Activated CD4-positive, alpha-beta T cell treated with anti-CD3 and anti-CD28 coated beads, Interleukin-2, amount 50 U/mL, for 48 hours (primary cell): ENCODE measurements at places on chromosomes 3 and 15.

GRCh38 chr15:93587059-93587521 is 498.1 kb upstream of the RGMA start:
- no peak for DNase-seq

- no peak for DNase-seq
Measured at GRCh38 chr15:66211670-66212562, 41.6 kb downstream of the MEGF11 start.

DNA sequence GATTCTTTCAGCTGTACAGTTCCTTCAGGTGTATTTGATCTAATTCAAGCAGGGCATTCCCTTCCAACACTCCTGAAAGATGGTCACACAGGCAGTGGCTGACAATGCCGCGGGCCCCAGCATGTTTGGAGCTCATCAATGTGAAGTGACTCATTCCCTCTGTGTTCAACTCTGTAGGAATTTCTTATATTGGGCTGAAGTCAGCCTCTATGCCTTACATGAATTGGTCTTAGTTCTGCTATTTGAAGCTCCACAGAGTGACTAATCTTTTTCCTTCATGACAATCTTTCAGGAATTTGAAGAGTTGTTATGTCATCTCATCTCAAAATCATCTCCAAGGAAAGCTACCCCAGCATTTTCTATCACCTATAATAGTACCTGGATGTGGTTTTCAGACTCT is 142.5 kb upstream of the C2CD4B start:
- DNase-seq: no peak

GRCh38 chr3:156604642-156605144 is 49.8 kb upstream of the SSR3 start:
- no peak for DNase-seq

- DNase-seq: no peak
Measured at GRCh38 chr3:23314981-23315762, 112.0 kb downstream of the UBE2E2 start.

- no peak for DNase-seq
Measured at GRCh38 chr3:187821616-187822317, 76.5 kb upstream of the BCL6 start.

- peak; percentile 49 for DNase-seq
Measured at GRCh38 chr3:101725194-101725889, 928 bp downstream of the CEP97 start.

- no peak for DNase-seq
Measured at GRCh38 chr3:59486520-59486919, 436.7 kb upstream of the CFAP20DC start.

DNA sequence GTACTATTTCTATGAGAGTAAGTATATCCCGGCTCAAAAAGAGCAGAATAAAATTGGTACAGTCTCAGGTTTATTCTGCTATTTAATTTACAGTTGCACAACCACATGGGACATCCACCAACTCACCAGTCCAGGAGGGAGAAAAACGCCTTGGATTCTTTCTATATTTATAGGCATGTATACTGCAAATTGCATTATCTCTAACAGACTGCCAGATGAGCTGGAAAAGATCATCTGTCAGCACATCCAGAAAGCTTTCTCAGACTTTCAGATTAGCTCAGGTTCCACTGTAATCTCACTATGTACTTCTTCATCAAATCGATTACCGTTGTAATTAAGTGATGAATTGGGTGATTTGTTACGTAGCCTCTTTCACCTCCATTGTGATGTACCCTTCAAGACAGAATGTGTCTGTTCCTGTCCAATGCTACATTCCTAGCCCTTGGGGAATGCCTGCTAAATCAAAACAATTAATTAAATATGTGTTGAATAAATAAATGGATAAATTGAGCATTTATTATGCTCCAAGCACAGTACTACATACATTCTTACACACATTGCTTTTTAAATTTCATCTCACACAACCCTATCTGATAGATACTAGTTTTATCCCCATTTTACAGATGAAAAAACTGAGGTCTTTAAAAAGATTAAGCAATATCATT is 38.1 kb upstream of the TMC3 start:
- no peak for DNase-seq
